ENCODE measurements at places on chromosomes 2 and 18.

GRCh38 chr2:62201307-62201706, 5.4 kb downstream of the B3GNT2 start:
- no peak for DNase-seq

DNA sequence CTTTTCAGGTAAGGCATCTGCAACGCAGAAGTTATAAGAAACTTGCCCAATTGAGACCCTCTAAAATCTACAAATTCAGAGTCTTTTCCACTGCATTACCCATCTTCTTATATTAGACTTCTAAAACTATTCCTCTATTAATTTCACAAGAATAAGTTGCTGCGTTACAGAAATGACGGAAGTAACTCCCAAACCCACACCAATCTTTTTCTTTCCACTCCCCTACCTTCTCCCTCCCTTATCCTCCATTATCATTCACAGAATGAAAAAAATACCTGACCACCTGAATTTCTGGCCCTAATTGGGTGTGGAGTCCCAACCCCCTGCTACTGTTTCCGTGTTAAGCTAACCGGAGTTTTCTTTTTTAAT, 689 bp downstream of the RPRD1A start:
- no peak for DNase-seq

DNA sequence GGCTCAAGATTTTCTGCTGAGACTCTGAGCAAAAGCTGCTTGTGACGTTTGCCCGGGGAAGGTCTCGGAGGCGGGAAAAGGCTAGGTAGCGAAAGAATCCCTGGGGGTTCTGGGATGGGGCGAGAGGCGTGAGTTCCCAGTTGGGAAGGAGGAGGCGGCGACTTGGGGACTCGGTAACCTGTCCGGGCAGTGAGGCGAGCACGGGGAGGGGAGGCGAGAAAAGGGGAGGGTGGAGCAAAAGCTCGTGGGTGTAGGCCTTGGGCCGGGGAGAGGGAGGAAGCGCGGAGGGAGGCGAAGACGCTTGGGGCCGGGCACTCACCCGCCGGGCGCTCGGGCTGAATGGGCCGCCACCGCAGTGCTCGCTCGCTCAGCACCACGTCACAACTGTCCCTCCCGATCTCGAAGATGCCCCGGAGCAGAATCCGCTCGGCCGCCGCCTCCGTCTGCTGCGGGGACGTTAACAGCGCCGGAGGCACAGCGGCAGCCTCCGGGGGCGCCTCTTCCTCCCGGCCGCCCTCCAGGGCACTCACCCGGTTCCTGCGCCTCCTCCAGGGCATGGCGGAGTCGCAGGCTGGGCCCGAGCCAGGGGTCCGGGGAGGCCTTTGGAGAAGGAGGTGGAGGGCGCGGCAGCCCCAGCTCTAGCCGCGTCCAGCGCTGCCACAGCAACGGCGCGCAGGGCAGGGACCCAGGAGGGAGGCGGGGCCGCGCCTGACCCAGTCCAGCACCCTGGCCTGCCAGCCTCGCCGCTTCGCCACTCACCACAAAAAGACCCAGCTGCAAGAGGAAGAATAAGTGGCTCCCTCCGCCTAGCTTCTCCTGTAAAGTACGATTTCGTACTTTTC, at the start of gene CERKL:
CERKL (minus strand) TSS at position 656 of the 842 bp plus-strand sequence; CDS start at position 557, 99 bp downstream.
- peak; percentile 34 for DNase-seq

DNA sequence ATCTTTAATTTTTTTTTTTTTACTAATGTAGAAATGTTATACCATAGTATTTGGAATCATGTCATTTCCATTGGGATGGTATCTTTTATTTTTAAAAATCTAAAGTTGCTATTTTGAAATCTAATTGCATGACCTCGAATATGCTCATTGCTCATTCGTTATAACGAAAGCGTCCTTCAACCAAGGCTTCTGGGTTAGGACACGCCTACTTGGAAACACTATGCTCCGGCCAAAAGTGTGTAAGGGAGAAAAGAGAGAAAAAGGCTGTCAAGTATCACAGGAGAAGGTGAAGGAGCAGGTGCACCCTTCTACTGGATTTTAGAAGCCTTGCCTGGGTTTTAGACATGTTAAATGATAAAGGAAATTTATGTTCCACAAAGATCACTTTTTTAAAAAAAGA, 465.9 kb upstream of the ID2 start:
- no peak for DNase-seq

Data from head of caudate nucleus (tissue), 42 donors.